ENCODE measurements at places on chromosomes 6 and 20. TPM values are rescaled to one million over a fixed set of nuclear protein-coding genes. Genes with fewer than 3 reads are reported as not detected.

The PRSS16 gene
- polyA plus RNA-seq: 0.11 TPM

The F13A1 gene
- polyA plus RNA-seq: 54.4 TPM

The SPATS1 gene
- not detected for polyA plus RNA-seq

The TREM2 gene
- 0.86 TPM for polyA plus RNA-seq

The MTFR2 gene
- 1.5 TPM for polyA plus RNA-seq

The ANGPT4 gene
- 0.03 TPM for polyA plus RNA-seq

The PHF1 gene
- polyA plus RNA-seq: 49.7 TPM

- DNase-seq: no peak
These were observed 249.1 kb upstream of the TSHZ2 start for GRCh38 chr20:52722926-52723688.

DNA sequence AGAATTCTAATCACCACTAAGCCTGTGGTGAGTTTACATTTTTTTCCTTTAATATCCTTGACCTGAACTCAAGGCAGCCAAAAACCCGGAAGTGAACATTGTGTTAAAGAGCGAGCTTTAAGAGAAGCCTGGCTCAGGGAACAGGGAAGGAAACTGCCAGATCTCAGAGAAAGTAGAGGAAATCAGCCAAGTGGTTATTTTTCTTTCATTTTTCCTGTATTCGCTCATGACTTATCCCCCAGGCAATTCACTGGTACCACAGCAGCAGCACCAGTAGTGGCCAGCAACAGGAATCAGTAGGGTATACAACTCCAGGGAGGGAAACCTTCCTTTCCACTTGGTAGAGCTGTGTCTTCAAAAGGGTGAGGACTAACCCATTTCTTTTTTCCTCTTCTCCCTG is 89.6 kb upstream of the HMGCLL1 start:
- peak; percentile 39 for DNase-seq

- DNase-seq: no peak
These were observed 3.7 kb upstream of the DEK start for GRCh38 chr6:18268066-18268465.
